ENCODE measurements at places on chromosomes 5 and 9. TPM values are rescaled to one million over a fixed set of nuclear protein-coding genes. Genes with fewer than 3 reads are reported as not detected.

GRCh38 chr9:105883847-105884246 lies 189.5 kb downstream of the TMEM38B start:
- no peak for DNase-seq

DNA sequence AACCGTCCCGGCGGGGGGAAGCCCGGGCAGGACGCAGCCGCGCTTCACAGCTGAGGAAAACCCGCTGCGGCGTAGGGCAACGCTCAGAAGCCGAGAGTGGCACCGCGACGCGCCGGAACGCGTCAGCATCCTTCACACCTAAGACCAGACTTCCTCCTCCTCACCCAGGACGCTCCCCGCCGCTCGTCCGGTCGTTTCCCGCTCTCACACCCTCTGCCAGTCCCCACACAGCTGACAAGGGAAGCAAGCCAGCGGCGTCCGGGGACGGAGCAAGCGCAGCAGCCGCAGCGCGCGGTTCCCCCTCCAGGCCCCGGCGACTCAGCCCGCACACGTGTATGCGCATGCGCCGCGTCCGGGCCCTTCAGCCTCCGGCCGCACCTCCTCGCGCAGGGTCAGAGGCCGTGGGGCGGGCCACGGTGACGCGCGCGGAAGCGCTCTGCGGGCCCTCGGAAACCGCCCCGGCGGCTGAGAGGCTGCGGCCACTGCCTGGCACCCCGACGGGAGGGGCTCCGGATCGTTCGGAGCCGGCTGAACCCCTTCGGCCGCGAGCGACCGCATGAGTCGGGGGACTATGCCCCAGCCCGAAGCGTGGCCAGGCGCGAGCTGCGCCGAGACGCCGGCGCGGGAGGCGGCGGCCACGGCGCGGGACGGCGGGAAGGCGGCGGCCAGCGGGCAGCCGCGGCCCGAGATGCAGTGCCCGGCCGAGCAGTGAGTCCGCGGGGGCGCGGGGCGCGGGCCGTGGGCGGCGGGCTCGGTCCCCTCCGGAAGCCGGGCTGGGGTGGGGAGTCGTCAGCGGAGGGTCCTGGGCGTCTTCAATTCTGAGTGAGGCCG lies at the start of gene OTULIN:
Gene OTULIN (plus strand): TSS at position 449 of the 831 bp plus-strand sequence. CDS start 108 bp downstream, at position 557.
- peak; percentile 79 for DNase-seq

TBC1D2 gene
- 56.3 TPM for total RNA-seq

TRIM32 gene
- total RNA-seq = 13.4 TPM

DNA sequence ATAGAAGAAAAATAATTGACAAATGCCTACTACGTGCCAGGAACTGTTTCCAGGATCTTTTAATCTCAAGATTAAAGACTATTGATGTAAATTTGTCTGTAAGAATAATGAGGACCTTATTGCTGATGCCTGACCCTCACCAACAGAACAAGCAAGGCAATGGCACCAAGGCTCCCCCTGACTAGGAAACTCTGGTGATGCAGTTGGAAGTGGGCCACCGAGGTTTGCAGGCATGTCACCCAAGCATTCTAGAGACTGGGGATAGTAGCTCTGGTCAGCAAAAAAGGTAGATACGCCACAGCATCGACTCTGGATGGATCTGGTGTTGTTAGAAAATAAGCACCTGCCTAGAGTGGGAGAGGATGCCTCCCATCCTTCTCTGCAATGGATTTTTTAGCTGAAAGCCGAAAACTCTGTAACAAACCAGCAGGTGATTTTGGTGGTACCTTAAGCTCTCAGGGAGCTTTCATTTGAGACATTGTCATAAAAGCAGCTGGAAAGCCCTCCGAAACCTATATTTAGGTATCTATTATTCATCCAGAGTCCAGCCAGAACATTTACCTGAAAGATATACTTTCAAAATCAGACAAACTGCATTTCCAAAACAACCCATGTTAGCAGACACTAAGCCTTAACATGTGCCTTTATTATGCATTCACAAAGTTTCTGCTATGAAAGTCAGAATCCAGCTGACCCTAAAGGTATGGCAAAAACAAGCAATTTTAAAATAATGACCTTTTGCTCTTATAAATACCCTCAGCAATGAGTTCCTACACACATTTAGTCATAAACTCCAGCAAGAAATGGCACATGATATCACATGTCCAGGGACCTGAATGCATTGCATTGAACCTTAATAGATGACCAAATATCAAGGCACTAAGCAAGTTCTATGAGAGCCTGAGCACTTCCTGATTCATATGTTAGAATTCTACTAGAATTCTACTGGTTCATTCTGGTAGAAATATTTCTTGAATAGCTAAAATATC lies 308.4 kb downstream of the PDE4D start:
- DNase-seq = no peak

DNA sequence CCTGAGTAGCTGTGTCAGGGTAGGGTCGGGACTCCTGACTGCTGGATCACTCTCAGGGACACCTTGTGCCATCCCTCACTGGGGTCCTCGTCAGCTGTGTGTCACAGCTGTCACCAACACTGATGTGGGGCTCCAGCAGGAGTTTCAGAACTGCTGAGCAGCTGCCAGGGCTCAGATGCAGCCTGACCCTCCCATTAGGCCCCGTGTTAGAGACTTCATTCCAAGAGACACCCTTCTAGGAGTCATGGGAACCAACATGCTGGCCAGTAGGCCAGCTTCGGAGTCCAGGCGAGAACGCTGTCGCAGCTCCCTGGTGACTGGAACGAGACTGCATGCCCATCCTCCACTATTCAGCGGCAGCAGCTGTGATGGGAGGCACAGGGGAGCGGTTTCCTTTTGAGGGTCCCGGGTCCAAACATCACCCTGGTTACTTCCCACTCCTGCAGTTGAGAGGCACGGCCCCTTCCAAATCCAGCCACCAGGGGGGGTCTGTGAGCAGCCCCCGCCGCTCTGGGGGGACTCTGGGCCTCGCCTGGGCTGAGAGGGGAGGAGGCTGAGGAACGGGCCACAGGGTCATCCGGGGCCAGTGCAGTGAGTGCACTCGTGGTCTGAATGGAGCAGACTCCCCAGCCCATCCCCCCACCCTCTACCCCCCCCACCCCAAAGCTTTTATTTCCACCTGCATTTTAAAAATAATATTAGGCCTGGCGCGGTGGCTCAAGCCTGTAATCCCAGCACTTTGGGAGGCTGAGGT lies 12.6 kb upstream of the TCF7 start:
- no peak for DNase-seq

PANK3 gene
- 31.3 TPM for total RNA-seq

GRCh38 chr5:134758176-134758503 lies 439 bp upstream of the DDX46 start:
- DNase-seq = no peak

LCN9 gene
- total RNA-seq = not detected

STK32A gene
- total RNA-seq = 8.9 TPM

DNA sequence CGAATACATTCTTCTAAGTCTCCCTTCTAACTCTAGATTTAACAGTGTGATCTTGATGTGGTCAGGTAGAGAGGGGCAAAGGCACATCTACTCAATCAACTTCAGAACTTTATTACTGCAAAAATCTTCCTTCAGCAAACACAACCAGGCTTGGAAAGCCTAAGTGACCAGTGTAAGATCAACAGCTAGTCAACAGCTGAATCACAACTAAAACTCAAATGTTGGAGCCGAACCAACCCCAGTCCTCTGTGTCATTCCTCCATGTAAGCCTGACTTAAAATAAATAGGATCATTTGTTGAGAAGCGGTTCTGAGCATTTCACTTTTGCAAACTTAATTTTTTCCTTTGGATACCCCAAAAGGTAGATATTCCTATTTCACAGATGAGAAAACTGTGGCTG lies 352.7 kb downstream of the EBF1 start:
- no peak for DNase-seq

DNA sequence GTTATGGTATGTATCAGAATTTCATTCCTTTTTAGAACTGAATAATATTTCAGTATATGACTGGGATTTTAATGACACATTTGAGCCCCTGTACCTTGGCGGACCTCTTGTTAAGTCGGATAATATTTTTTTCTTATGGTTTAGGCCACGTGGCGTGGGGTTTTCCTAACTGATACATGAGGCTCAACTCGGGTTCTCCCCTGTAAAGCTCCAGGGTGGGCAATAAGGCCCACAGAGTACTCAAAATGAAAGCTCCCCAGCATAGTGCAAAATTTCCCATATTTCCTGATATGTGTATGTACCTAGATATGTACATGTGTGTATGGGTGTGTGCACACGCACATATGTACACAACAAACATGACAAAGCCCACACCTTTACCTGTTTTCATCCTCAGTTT lies 24.5 kb downstream of the TICAM2 start:
- no peak for DNase-seq

DNA sequence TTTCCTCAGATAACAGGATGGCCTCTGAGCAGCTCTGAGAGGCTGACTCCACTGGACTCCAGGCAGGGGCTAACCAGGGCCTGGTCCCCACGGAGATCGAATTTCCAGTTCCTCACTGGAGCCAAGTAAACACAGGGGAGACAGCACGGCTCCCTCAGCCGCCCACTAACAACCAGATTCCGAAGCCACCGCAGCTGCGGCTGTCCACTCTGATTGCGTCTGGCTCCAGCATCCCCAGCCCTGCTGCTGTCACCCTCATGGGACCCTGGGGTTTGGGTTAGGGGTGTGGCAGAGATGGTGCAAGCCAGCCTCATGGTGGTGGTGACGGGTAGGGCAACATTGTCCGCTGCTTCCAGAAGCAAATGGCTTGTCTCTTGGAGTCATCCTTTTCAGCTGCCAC lies 172.6 kb downstream of the RGS3 start:
- no peak for DNase-seq

DNA sequence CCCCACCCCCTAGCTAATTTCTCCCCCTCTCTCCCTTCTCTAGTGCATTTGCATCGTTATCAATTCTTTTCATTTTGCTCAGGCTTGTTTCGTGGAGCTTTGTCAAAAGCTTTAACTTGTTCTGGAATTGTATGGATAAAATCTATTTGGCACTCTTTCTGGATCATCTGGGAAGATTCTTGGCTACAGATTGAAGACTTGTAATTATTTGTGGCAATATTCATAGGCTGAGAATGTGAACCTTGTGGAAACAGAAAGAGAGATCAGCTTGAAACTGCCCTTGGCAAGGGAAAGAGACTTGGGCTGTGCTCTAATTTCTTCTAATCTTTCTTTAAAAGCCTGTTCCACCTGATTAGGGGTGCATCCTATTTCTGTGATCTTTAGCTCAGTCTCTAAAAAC lies 340.6 kb upstream of the DAB2 start:
- DNase-seq = no peak

DNA sequence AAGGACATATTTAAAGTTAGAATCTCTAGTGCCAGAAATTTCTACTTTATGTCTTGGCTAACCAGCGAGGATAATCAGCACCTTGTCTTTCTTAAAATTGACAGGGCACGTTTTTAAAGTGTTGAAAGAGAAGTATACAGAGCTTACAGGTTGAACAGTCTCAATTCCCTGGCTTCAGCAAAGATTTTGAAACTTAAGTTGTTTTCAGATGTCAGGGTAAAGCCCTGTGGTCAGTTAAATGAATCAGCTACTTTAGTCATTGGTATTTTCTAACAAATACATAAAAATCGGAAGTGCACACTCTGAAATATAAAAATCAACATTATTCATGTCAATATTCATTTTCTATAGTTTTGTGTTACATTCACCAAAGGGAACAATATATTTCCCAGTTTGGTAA lies 29.1 kb downstream of the SNCAIP start:
- DNase-seq = no peak

DNA sequence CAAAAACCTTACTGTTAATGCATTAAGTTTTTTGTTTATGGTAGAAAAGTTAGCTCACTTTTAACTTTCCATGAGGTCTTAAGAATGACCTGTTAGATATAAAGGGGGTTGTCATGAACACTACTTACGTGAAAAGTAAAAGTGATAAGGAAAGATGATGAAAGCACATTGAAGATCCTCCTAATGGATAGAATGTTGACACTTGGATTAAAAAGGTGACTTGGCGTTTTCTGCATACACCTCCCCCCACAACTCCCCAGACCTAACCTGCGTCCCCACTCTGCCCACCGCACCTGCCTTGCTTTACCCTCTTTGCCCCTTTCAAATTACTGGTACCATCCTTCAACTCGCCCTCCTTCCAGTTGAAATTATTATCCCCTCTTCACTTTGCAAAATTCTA lies 32.0 kb downstream of the TJP2 start:
- no peak for DNase-seq

FSD1L gene
- total RNA-seq = 1.3 TPM

TAF11L5 gene
- total RNA-seq = not detected

DNA sequence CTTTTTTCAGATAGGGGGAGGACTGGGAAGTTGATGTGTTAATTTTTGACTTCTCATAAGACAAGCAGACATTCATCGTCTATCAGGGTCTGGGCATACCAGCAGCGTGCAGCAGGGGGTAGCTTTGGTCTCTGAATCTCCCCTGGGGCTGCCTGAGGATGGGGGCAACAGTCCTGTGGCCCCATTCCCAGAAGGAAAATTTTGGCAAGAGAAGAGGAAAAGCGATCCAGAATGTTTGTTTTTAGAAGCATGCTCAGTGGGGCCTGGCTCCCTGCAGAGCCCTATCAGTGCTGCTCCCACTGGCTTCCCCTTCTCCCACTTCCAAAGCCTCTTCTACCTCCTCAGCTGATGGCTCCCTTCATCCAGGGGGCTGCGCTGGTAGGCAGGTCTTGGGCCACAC lies 194.8 kb upstream of the IL12B start:
- DNase-seq = no peak

SYNPO gene
- 4.5 TPM for total RNA-seq

LRRTM2 gene
- 0.16 TPM for total RNA-seq

ZNF367 gene
- 1.5 TPM for total RNA-seq

FOXD4L4 gene
- total RNA-seq = not detected

DNA sequence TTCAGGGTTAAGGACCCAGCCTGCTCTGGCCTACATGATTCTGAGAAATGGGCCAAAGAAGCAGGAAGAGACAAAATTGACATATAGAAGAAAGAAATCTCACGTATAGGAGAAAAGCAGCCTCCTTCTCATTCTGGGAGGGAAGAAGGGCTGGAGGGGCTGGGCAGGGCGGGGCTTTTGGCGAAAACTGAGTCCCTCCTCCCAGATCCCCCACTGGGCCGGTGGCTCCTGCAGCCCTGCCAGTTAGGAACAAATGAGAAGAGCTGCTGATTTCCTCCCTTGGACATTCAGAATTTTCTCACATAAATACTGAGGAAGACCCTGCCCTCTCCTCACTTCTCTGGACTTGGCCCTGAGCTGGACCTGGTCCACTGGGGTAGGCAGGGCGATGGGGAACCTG lies at the start of gene WNT8A:
Gene WNT8A (plus strand): TSS at position 332 of the 400 bp plus-strand sequence. CDS start 95 bp downstream, outside the sequence.
- no peak for DNase-seq

DNA sequence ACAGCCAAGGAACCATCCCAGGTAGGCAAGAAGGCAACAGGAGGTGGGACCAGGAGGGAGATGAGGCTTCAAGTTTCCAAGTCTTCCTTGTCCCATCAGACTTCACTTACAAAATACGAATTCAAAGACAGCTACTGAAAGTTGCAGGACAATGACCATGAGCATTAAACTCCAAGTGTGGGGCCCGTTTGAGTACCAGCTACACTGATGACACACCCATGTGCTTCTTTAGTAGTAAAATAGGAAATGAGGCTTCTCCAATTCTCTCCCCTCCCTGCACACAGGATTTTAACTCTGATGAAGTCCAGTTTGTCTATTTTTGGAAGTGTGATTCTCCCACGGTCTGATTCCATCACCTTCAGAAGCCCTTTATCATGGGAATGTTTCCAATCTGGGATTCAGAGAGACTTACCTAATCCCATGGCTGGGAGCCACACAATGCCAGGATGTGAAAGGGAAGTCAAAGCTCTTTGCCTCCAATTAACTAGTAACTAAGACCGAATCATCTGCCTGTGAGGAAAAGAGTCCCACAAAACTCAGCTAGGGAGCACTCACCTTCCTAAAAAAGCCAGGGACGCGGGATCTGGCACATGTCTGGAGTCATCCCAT lies 222.8 kb upstream of the MSX2 start:
- no peak for DNase-seq
